ENCODE measurements at places on chromosomes 4 and X.

DNA sequence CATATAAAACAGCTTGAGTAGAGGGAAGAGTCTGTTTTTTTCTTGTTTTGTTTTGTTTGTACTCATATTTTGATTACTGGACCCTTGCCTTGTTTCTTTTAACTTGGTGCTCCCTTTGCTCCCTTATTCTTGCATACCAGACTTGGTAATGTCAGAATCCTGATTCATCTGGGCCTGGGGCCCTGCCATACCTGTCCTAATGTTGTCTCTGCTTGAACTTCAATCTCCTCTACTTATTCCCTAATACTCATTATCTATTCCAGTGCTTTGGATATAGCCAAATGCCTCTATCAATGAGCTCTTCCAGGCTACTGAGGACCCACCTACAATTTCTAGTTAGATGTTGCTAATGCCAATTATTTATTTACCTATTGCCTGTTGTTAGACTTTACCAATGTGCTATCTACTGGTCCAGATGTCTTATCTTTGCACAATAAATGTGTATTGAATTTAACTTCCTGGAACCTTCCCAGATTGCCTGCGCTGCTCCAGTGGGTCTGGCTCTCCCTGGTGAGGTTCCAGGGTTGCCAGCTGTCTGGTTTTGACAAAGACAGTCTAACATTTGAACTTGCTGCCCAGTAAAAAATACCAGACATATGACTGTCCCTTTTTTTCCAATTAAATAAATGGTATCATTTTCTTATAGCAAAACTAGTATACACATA, 64.4 kb upstream of the ACSL4 start:
- DNase-seq, result no peak

DNA sequence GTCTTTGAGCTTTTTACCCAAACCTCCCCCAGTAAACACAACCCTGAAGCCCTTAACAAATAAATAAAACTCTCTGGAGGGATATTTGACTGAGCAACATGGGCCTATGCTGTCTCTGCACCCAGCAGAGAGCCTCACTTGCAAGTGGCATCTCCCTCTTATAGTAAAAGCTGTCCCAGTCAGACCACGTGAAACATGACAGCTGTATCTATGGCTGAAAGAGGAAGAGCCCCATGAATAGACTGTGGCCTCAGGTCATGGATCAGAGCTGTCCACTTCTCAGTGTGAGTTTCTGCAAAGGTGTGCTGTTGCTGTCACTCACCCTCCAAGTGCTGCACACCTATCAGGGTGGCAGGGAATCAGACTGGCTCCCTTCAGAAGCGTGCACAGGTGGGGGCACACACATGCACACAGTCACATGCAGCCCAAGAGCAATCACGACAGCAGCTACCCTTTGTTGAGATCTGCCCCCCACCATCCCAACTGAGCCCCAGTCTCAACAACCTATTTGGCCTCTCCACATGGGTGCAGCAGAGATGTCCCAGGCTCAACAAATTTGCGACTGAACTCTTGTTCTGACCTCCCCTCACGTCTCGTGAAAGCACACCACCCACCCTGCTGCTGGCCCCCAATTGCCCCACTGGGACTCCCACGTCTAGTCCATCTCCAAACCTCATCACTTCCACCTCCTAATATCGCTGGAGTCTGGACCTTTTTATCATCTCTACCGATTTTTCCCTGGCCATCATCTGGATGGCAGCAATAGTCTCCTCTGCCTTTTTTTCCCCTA, 45.6 kb downstream of the NAT8L start:
- DNase-seq, result no peak

DNA sequence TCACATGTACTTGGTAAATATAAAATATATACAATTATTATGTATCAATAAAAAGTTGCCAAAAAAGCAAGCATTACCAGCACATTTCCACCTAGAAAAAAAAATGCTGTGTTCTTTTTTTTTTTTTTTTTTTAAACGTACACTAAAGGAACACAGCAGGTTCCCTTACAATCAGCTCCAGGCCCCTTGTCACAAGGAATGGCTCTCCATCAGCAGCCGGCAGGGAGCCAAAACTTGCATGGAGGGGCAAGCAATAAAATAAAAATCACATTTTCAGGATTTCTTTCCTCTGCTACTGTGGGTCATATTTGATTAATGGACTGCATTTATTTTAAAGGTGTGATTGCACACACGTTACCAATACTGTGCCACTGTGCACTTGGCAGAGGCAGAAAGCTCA, 460.3 kb downstream of the GPAT3 start:
- no peak for DNase-seq

DNA sequence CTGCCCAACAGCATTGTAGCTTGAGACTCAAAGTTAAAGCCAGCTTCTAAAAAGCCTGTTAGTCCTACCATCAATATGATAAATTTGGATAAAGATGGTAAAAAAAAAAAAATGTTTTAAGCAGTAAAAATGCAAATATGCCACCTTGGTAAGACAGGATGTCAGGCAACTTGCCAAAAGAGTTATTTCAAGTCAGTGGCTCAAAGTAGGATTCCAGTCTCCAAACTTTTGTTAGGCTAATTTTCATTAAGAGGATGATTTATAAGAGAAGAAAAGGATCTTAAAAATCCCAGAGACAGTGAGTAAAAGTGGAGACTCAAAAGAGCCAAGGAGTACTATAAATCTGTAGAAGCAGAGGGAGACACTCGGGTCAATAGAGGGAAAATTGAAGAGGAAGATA, 47.5 kb downstream of the GASK1B start:
- no peak for DNase-seq

- no peak for DNase-seq
These were observed 3.1 kb upstream of the OCIAD2 start for GRCh38 chr4:48909697-48910096.
